Hair follicle dermal papilla cell (primary cell): ENCODE measurements at places on chromosomes 3 and 15. TPM values are rescaled to one million over a fixed set of nuclear protein-coding genes. Genes with fewer than 3 reads are reported as not detected.

The MLF1 gene
- total RNA-seq: 8.4 and 8.9 TPM in 2 replicates

The SERPINI2 gene
- not detected in 2 replicates for total RNA-seq

The SLC35G2 gene
- 9.8 and 14.4 TPM in 2 replicates for total RNA-seq

The ULK4 gene
- 15.3 and 18.6 TPM in 2 replicates for total RNA-seq

The LRIG1 gene
- 11.7 and 21.6 TPM in 2 replicates for total RNA-seq

The PEX5L gene
- total RNA-seq: 0.24 and 0.65 TPM in 2 replicates

The CPN2 gene
- under 0.01 TPM in 1 of 2 replicates, not detected in the other for total RNA-seq

The CHRM5 gene
- total RNA-seq: under 0.01 TPM in 1 of 2 replicates, not detected in the other

The CD200R1 gene
- 0.16 TPM in 1 of 2 replicates, not detected in the other for total RNA-seq

The SPESP1 gene
- total RNA-seq: 2.6 and 5.0 TPM in 2 replicates

The BSN gene
- under 0.01 and 0.16 TPM in 2 replicates for total RNA-seq
